HS-5 (cell line): ENCODE measurements at places on chromosomes 16 and 17.

- no peak for DNase-seq
These were observed 1.2 kb downstream of the TMEM95 start for GRCh38 chr17:7356072-7356549.

DNA sequence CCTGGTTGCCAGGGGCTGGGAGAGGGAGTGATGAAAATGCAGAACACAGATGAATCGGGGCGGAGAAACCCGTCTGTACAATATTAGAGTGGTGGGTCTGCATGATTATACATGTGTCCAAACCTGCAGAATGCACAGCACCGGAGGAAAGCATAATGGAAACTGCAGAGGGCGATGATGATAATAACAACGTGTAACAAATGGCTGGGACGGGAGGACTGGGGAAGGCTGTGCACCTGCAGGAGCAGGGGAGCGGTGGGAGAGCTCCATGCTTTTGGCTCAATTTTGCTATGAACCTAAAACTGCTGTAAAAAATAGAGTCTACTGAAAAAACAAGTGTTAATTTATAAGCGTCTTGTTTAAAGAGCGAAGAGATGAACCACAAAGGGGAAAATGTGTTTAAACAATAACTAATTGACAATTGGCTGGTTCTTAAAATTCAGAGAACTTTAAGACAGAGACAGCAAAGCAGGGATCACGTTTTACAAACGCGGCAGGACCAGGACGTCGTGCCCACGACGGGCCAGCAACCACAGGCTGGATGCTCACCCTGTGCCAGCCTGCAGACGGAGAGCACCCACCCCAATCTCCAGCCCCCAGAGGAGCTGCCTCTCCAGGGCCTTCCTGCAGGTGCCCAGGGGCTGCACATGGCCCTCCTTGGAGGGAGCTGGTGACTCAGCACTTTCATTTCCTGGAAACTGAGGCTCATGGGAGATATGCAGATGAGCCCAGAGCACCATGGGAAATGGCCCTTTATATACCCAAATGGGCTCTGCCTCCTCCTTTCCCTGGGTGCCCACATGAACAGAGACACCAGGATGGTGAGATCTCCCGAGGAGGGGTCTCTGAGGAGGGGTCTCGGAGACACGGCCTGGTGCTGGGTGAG, at the start of gene TEX19:
TSS of gene TEX19 (plus strand) at position 783 of the 886 bp plus-strand sequence. CDS start 2,904 bp downstream, outside the sequence.
- no peak for DNase-seq

DNA sequence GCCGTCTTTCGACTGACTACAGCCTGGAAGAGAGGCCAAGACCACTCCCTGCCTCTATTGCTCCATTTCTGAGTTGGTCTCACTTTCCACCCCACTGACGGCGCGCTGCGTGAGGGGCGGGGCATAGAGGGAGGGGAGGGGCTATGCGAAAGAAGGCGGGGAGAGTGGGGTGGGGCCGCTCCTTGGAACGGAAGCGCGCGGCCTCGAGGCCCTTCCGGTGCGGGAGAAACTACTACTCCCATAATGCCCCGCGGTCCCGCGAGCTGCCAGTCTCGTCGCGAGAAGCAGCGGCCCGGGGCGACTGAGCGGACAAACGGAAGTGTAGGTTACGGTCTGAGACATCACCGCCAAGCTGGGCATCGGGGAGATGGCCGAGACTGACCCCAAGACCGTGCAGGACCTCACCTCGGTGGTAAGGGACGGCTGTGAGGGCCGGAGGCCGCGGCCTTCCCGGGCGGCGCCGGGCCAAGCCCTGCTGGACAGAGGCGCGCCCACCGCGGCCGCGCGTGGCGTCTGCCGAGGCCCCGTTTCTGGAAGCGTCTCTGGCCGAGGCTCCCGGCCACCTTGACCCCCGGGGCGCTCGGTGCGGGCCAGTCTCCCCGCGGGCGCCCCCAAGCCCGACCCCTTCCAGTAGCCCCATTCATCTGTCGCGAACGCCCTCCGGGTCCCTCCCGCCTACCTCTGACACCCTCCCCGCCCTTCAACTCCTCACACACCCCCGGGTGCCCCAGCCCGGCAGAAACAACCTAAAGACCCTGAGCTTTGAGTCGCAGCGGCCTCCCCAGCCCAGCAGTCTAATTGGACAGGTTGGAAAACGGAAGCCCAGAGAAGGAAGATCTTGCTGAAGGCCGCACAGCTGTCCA, at the start of gene HSBP1:
TSS of gene HSBP1 (plus strand) at position 269 of the 863 bp plus-strand sequence. CDS start at position 368, 99 bp downstream.
- peak; percentile 35 for DNase-seq

- no peak for DNase-seq
These were observed 56.4 kb downstream of the TBC1D16 start for GRCh38 chr17:79979221-79979741.

- DNase-seq: no peak
These were observed 1.9 kb upstream of the MYCBPAP start for GRCh38 chr17:50506298-50506697.

- no peak for DNase-seq
These were observed 6.8 kb upstream of the MED9 start for GRCh38 chr17:17469996-17470395.

DNA sequence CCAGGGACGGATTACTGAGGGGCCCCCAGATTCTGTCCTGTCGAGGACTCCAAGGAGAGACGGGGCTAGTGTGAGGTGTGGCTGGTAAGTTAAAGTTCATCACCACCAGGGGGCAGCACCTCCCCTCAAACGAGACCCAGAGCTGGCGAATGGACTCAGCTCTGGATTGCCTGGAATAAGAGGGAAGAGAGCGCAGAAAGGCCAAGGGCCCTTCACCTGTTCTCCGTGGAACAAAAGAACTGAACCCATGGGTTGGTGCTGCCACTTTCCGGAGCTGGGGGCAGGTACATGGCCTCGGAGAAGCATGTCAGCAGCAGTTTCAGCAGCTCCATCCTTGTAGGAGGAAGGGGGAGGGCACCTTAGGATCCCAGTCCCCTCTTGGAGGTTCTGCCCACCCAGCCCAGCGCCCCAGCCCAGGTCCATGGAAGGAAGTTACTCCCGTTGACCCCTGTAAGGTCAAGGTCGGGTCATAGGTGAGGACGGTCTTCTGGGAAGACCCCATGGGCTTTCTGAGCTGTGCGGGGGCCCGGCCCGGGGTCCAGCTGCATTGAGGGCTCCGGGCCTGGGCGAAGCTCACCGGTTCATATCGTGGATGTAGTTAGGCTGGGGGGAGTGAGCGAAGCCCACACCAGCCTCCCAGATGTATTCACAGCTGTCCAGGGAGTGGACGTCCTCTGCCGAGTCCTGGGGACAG, 10.8 kb downstream of the HID1 start:
- peak; percentile 49 for DNase-seq

GRCh38 chr17:34730816-34731215, 151.4 kb downstream of the TMEM132E start:
- no peak for DNase-seq

GRCh38 chr17:76532072-76532651, 5.3 kb downstream of the CYGB start:
- DNase-seq: no peak

DNA sequence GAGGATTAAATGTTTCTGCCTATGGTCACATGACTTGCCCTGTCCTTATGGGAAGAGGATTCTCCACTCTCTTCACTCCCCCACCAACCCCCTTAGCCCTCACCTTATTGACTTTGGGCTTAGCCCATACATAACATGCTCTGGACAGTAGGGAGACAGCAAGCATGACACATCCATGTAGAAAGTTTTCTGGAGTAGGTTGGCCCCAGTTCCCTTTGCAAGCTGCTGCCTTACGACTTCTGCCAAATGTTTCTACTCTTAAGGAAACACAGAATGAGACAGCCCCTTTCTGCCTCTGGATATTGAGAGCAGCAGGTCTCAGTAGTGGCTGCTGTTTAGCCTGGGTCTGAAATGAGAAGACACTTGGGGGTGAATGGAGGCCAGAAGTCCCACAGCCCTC, 282.2 kb downstream of the MAP2K6 start:
- no peak for DNase-seq

DNA sequence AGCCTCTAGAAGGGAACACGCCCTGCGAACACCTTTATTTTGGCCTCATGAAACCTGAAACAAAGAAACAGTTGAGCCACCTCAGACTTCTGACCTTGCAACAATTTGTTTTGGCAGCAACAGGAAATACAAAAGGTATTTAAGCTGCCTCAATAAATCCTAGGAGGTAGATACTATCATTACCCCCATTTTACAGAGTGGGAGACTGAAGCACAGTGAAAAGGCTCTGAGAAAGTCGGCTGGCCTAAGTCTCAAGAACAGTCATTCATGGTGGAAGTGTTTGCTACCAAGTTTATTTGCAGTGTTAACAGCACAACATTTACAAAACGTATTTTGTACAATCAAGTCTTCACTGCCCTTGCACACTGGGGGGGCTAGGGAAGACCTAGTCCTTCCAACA, 19.0 kb downstream of the RND2 start:
- DNase-seq: no peak
